ENCODE measurements at places on chromosomes 16 and 17.
A peak's percentile ranks its signal among the peaks of the same experiment; 100 is the strongest.

GRCh38 chr17:65785109-65785508 is 223.7 kb upstream of the AXIN2 start:
- no peak for DNase-seq

- no peak for DNase-seq
Observed at GRCh38 chr17:81120149-81120484, 45.2 kb upstream of the PVALEF start.

DNA sequence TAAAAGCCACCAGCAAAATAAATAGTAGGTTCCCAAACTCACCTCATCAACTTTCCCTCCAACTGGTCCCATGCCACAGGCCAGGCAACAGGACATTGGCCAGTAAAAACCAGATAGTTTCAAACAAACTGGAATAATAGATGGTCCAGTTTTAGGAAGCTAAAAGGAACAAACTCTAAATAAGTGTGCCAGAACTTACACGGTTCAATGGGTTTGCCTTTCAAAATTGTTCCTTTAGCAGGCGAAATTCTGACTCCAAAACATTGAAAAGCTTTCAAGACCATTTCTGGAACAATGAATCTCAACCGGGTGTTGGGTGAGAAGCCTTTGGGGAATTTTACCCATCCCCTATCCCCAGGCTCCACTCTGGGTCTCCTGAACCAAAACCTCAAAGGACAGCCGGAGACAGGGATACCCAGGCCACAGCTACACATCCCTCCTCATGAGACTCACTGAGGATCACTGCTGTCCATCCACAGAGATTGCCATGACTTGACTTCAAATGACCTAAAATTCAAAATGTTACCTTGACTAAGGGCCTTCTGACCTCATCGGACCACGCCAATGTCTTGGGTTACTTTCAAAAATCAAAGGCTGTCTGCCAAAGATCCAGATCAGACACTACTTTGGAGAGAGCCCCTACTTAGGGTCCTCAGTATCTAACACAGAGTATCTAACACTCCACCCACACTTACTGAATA is 13.0 kb downstream of the AXIN2 start:
- no peak for DNase-seq

DNA sequence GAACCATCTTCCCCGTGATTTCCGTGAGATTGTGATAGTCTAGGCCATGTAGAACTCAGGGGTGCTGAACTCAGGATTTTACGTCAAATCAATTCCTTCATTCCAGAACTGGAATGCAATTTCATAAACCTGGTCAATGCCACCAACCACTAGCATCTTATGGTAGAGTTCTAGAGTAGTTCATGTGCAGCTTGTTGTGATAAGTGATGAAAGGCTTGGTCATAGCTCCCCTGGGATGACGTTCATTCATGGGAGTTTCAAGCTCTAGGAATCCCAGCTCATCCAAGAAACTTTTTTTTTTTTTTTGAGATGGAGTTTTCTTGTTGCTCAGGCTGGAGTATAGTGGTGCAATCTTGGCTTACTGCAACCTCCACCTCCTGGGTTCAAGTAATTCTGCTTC is 3.7 kb upstream of the DPEP2 start:
- no peak for DNase-seq

- no peak for DNase-seq
Observed at GRCh38 chr17:30388321-30389179, 9.8 kb downstream of the CPD start.

- DNase-seq, result no peak
Observed at GRCh38 chr16:30051518-30051917, 14.0 kb upstream of the ALDOA start.

- no peak for DNase-seq
Observed at GRCh38 chr16:2372684-2373083, 32.2 kb upstream of the ABCA3 start.

DNA sequence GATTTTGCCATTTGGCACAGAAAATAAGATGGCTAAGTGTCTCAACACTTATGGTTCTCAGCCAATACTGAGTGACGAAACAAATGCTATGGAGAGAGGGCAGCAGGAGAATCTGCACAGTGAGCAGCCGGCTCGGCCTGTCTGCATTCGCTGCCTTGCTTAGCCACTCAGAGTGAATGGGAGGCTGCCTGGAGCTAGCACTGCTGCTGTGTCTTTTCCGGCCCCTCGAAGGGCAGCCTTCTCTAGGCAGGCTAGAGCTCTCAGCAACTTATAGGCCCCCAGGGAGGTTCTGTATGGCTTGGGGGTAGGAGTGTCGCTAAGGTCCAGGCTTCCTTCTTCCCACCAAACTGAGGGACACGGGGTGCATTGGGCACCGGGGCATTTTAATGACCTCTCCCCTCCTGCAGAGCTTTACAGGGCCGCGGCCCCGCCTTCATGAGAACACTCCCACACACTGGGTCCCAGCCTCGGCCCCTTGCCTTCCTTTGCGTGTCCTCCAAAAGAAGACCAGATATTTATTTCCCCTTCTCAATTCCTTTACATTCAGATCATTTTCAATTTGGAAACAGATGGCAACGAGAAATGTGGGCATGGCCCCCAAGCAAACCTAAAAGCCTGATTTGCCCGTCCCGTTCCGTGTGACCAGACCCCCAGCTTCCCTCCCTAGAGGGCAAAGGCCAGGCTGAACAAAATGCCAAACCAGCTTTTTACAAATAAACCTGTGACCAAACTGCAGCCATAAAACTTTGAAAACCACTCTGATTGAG is 670.9 kb downstream of the TOX3 start:
- no peak for DNase-seq

- DNase-seq, result no peak
Observed at GRCh38 chr17:27951872-27952271, 58.7 kb upstream of the LYRM9 start.

DNA sequence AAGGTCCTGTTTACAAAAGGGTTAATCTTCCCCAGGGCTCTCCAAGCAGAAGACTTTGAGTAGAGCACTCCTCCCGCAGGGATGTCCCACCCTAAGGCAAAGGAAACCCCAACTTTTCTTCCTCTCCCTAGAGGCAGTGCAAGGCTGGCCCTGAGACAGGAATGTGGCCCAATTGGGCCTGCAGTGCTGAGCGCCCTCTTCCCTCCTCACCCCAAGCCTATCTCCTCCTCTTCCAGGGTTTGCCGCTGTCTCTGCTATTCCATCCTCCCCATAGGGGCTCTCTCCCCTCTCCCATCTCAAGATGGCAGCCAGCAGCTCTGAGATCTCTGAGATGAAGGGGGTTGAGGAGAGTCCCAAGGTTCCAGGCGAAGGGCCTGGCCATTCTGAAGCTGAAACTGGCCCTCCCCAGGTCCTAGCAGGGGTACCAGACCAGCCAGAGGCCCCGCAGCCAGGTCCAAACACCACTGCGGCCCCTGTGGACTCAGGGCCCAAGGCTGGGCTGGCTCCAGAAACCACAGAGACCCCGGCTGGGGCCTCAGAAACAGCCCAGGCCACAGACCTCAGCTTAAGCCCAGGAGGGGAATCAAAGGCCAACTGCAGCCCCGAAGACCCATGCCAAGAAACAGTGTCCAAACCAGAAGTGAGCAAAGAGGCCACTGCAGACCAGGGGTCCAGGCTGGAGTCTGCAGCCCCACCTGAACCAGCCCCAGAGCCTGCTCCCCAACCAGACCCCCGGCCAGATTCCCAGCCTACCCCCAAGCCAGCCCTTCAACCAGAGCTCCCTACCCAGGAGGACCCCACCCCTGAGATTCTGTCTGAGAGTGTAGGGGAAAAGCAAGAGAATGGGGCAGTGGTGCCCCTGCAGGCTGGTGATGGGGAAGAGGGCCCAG is 1.0 kb downstream of the PRRT2 start:
- DNase-seq, result no peak

- no peak for DNase-seq
Observed at GRCh38 chr17:78266231-78266631, 34.8 kb downstream of the TMEM235 start.

- DNase-seq, result no peak
Observed at GRCh38 chr17:38798614-38799500, 499 bp downstream of the PIP4K2B start.

DNA sequence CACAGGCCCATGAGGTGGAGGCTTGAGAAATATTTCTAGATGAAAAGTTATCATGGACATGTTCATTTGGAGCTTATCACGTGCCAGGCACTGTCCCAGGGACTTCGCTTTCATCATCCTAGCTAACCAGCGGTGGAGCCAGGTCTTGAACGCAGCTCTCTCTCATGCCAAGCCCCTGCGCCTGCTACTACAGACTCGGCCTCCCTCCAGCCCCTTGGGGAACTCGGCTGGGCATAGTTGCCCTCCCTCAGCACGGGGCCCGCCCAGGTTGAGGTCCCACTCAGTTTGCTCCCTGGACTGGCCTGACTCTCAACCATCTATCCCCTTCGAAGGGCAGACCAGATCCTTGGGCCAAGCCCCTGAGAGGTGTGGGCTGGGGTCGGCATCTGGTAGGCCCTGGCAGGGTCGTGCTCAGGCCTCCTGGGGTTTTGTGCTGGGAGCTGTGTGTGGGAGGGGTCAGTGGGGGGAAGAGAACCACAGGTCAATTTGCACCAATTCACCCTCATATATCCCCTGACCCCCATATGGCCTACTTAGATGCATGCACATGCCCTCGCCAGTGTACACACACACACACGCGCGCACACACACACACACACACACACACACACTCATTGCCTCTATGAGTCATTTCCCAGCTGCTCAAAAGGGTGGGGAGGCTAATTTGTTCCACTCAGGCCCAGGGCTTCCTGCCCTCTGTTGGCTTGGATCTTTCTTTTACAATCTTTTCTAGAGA is 12.1 kb upstream of the SCN4A start:
- DNase-seq, result no peak

GRCh38 chr16:69662901-69663300 is 63.5 kb downstream of the NQO1 start:
- no peak for DNase-seq

DNA sequence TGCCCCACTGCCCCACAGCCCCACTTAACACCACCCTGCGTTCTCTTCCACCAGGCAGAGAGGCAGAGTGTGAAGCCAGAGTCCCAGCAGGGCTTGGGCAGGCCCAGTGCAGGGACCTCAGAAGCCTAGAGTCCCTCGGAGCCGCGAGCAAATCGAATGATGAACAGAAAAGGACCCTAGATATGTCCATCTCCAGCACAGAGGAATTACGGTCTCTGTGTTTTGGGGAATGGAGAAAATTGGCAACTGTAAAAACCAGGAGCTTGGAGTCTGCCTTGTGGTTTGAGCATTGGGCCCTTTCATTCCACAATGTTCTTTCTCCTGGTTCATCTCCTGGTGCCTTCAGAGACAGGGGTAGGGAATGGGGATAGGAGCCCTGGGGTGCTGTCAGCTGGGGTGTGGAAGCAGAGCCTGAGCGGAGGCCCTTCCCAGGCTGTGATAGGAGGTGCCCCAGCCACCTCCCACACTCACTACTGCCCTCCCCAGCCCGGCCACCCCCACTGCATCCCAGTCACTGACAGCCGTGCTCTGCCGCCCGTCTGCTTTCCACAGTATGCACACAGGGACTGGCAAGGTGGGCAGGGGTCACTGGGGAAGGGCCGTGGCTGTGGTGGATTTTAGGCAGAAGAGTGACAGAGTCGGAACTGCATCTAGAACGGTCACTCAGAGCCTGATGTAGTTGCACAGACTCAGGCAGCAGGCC is 26.7 kb downstream of the TBX4 start:
- DNase-seq, result no peak

- DNase-seq, result no peak
Observed at GRCh38 chr17:82399041-82399441, 19.1 kb upstream of the HEXD start.

DNA sequence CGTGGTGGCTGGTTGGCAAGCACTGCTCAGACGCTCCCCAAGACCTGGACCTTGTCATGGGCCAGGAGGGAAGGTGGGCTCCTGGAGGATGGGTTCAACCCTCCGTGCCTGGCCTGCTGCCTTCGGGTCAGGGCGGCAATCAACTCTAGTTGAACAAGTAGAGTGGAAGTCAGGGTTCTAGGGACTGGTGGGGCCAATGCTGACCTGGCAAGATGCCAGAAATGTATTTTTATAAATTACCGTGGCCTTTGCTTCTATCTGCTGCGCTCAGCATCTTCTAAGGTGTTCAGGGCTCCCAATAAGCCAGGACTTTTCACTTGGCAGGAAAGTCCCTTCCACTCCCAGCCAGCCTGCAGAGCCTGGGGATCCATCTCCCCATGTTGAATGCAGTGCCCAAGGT is 207.1 kb upstream of the N4BP1 start:
- no peak for DNase-seq

- DNase-seq, result no peak
Observed at GRCh38 chr16:22050963-22051362, 41.4 kb upstream of the VWA3A start.

DNA sequence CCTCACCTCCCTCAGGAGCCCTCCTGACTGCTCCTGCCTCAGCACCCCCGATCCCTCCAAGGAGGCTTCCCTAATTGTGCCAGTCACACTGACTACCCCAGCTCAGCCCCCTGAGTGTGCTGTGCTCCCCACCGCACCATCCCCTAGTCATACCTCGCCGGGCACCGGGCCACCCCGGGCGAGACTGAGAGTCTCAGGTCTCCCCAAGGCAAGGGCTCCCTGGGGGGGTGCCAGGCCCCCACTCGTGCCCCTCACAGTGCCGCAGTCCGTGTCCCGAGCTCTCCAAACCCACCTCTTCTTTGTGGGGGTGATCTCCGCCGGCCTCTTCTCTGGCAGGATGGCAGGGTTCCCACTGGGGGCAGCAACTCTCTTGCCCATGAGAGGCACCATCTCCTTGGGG is 3.2 kb downstream of the TRPV3 start:
- DNase-seq, result no peak

GRCh38 chr17:34176440-34176839 is 78.6 kb upstream of the CCL2 start:
- no peak for DNase-seq

DNA sequence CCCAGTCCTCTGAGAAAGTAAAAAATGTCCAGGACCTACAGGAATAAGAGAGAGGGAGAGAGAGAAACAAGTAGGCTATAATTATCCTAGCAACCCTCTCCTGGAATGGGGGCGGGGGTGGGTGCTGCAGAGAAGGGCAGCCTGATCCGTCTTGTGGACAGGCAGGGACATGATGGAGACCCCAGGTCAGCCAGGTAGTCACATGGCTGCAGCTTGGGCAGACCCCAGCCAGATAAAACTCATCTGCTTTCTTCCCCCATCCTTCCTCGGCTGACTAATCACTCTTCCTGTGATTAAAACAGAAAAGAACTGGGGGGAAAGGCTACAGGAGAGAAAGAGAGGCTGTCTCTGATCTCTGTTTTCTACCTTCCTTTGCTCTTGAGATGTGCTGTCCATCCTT is 32.6 kb downstream of the COPZ2 start:
- no peak for DNase-seq

DNA sequence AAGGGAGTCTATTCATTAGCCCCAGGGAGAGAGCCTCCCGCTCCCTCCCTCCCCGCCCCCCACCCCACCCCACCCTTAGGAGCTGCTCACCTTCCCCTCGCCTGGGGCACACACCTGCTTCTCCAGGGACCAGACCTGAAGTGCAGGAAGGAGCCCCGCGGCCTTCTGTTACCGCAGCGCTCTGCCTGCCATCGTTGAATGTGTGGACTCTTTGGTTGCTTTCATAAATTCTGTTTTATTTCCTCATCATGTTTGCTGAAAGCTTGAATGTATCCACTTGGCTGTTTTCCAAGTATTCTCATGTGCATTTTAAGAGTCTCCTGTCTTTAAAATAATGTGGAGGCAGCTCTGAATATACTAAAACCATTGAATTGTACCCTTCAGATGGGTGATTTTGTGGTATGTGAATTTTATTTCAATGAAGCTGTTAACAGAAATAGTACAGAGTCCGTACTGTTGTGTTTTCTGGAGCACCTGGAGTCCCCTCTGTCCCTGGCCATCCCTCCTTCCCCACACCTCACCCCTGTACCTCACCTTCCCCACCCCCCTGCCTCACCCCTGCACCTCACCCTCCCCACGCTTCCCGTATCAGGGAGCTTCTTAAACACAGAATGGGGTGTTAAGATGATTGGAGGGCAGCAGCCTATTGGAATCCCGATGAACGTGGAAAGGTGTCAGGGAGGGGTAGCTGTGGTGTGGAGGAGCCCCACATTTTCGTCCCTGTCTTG is 25.5 kb downstream of the RAB11FIP3 start:
- DNase-seq, result peak; percentile 93

Data from NCI-H187 treated with DMSO at 0.1 percent for 48 hours (cell line).